ENCODE measurements at places on chromosomes 3 and 15.

DNA sequence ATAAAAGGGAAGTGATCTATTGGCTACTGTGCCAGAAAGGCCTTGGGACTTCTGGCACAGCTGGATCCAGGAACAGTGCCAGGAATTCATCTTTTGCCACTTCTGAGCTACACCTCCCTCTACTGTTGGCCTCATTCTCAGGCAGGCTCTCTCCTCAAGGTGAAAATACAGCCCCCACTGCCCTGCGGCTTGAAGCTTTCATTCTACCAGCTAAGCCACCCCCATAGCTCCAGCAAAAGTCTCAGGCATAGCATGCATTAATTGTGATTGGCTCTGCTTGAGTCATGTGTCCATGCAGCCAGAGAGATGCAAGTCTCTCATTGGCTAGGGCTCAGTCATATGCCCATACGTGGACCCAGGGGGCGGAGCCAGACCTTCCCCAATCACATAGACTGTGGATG is 142.4 kb downstream of the TPRA1 start:
- DNase-seq, result no peak

DNA sequence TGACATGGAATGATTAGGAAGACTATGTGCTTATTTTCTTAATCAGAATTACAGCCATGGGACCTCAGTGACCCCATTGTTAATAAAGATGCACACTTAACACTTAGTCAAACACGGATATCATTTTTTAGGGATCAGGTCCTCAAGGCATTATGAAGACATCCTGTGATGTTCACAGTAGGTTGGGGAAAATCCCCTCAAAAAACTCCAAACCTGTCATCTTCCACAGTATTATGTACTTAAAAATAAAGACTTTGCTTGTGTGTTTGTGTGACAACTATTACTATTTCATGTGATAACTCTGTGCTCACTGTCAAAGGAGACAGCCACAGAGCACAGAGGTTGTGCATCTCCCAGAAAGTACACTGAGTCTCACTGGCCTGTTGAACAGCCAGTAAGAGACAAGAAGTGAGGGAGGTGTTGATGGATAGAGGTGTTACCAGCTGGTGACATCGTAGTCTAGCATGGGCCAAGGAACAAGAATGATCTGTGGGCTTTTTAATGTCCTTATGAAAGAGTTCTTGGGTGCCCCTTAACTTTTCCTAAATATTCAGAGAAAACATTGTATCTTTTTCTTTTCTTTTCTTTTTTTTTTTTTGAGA is 18.0 kb downstream of the CHST2 start:
- DNase-seq, result no peak

DNA sequence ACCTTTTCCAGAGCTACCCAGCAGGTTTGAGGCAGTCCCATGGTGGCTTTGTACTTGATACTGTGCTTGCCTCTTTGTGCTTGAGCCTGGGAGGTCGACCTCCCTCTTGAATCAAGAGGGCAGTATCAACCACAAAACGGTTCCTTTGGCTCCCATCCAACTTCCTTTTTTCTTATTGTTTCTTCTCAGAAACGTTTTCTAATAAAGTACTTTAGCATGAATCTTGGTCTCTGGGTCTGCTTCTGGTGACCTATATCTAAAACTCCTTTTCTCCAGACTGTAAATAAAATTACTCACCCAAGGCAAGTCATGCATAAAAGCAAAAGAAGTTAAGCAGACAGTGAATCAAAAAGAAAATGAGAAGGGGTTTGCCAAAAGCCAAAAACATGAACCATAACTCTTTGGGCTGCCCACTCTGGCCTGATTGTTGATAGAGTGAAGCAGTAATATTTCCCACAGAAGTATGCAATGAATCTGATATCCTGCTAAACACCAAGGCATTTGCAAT is 112.2 kb upstream of the SLC4A7 start:
- DNase-seq, result peak; percentile 42

- no peak for DNase-seq
These were observed 40.1 kb downstream of the SGO1 start for GRCh38 chr3:20145874-20146273.

- DNase-seq, result no peak
These were observed 301.8 kb upstream of the PROK2 start for GRCh38 chr3:72086743-72087087.

GRCh38 chr15:84764989-84765388 is 16.6 kb downstream of the ZNF592 start:
- DNase-seq, result no peak

- DNase-seq, result no peak
These were observed 28.8 kb downstream of the SIAH2 start for GRCh38 chr3:150733936-150734794.
